ENCODE measurements at places on chromosomes 16 and 17.

DNA sequence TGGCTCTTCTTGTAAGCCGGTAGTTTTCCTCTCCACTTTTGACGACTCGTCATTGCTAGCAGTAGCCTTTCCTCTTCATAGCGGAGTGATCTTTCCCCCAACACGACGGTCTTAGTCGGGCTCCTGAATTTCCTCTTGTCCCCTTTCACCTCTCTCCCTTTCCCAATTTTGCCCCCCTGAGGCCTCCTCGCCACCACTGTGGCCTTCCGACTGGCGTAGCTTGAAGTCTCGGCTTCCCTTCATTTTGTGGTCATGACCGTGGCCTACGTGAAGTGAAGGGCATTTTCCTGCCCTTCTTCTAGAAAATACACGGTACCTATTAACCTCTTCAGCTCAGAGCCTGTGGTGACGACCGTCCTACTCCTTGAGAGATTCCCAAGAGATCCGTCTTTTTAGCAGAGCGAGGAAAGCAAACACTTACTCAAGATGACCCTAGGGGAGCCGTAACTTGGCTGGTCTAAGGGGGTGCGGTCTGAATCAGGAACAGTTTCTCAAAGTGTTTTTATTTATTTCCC is 787 bp downstream of the PRKAR1A start:
- DNase-seq = peak; percentile 54

GRCh38 chr17:33127706-33128105 is 136.1 kb downstream of the SPACA3 start:
- DNase-seq = no peak

DNA sequence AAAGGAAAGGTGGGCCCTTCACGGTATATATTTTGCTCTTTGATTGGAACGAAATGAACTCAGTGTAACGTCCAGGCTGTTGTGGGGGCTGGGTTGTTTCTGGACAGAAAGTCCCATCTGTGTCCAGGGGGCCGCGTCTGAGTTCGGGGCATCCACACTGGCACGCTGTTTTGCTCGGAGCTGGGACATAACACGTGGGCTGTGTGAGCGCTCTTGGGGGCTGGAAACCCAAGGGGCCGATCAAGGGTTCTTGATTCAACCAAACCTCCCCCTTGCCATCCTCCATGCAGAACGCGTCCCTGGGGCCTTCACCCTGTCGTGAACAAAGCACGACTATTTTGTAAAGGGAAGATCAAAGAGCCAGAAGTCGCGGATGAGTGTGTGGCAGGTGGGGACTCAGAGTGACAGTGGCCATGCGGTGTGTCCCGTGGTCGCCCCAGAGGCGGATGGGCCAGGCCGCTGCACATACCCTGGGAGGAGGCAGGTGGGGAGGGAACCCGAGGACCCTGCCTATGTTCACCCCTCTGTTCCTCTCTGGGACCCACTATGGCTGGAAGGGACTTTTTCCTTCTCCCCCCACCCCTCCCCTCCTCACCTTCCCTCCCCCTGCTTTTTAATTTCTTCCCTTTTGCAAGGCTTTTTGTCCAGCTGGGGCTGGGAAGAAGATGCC is 387.2 kb downstream of the SEC14L1 start:
- no peak for DNase-seq

DNA sequence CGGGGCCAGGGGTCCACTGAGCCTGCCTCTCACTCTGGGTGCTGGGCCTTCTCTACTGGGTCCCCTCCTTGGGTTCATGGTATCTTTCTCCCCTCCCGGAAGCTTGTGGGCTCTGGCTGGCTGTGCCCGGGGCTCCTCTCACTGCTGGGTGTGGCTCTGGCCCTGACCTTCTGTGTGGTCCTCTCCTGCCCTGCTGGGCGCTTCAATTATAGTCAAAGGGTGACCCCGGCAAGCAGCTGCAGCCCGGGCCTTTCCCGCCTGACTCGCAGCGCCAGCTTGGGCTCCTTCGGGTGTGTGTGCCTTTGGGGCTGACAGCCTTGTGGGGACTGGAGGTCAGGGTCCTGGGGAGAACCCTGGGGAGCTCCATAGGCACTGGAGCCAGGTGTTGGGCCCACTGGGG is 54.2 kb upstream of the PVALEF start:
- no peak for DNase-seq

DNA sequence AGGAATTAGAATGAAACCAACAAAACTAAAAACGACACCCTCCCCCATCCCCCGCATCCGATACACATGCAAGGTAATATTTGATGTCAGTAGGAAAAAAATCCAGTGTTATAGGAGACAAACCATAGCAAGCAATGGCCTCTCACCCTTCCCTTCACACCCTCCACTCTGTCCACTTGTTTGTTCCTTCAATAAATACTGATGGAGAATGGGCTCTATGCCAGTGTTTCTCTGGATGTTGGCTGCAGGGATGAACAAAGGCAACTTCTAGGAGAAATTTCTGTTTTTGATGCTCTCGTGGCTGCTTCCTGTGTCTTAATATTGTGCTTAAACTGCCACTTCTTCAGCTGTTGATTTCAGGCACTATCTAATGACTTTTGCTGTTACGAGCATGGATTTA is 98.8 kb downstream of the WWOX start:
- DNase-seq = no peak

DNA sequence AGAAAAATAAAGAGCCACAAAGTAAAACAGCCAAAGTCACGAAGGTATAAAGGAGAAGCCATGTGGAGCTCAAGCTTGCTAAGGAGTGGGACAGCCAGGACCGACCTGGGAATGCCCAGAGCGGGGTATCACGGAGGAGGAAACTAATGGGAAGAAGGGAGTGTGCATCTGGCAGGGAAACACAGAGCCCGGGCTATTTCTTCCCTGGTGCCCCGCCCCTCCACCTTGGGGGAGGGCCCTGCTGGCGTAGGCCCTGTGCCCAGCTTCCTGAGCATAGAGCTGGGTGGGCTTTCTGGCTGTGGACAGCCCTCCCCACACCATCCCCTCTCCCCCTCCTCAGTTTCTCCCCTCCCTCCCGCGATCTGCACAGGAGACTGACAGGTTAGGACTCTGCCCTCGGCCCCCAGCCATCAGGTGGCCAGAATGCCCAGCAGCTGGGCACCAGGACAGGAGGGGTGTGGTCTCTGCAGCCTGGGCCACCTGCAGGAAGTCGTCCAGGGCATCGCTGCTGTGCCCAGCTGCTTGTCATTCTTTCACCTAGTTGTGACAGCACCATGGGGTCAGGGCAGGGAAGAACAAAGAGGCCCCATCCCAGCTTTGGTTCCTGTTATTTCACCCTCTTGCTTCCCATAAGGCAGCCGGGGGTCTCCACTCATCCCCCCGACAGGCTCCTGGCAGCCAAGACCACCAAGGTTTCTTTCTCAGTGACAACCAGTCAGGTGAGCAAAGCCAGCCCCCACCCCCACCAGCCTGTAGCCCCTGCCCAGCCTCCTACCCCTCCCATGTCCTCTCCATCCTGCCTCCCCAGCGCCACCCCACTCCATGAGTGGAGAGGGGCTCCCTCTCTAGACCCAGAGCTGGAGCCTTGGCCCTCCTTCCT is 7.1 kb upstream of the DCAF7 start:
- no peak for DNase-seq

DNA sequence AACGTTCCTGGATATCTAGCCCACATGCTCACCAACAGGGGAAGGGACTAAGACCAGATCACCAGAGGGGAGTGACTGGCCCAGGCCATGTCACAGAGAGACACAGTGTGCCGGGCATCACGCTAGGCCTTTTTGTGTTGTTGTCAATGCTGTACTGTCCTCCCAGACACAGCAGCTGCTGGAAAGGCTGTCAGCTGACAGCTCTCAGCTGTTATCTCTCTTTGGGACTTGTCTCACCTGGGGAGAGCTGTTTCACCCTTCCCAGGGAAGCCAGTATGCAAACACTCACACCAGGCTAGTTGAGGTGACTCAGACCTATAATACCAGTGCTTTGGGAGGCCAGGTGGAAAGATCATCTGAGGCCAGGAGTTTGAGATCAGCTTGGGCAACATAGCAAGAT is 19.4 kb downstream of the UNC45B start:
- DNase-seq = no peak

DNA sequence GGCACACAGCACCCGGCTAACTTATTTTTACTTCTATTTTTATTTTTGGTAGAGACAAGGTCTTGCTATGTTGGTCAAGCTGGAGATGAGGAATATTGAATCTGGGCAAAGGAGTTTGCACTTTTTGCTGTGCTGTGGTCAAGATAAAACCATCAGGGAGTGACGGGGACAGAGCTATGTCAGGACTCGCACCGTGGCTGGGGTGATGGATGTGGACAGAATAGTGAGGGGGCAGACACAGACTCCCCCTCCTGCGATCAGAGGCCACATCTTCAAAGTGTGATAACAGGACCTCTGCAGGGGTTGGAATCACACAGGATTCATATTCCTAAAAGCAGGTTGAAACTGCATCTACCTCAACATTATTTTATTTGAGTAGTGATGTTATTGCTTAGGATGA is 25.6 kb downstream of the IL21R start:
- no peak for DNase-seq

DNA sequence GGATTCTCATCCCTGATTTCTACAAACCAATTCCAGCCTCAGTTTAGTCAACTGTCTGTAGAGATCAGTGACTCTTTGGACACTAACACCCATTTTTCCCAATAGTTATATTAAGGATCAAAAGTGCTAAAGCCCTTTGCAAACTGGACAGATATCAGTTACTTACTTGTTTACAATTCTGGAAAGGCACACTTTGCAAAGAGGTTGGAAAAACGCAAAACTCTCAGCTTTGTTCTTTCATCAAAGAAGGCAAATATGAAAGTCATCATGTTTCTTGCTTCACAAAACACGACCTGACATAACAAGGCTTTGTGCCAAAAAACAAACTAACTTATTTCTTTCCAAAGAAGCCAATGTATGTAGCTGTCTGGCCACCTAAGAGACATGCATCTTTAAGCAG is 26.1 kb upstream of the VAT1L start:
- DNase-seq = no peak

GRCh38 chr16:81180578-81180977 is 57.9 kb upstream of the BCO1 start:
- DNase-seq = no peak

- DNase-seq = no peak
Measured at GRCh38 chr17:28449859-28450258, 23.6 kb upstream of the SLC13A2 start.

GRCh38 chr16:4200781-4201137 is 41.1 kb downstream of the SRL start:
- peak; percentile 69 for DNase-seq

- DNase-seq = no peak
Measured at GRCh38 chr17:72060084-72060483, 60.7 kb upstream of the SOX9 start.

DNA sequence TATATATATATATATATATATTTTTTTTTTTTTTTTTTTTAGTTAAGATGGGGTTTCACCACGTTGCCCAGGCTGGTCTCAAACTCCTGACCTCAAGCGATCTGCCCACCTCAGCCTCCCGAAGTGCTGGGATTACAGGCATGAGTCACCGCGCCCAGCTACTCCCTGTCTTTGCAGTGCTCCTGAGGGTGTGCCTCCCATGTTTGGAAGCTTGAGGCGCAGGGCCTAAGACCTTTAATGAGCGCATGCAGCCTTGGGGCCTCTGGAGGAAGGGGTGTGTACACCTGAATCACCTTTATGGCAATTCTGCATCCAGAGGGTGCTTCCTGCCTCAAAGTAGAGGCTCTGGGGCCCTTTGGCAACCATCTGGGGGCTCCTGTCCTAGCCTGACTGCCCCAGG is 219.4 kb upstream of the CIBAR2 start:
- no peak for DNase-seq

- no peak for DNase-seq
Measured at GRCh38 chr17:27457360-27457715, 1.1 kb downstream of the KSR1 start.

- DNase-seq = no peak
Measured at GRCh38 chr17:31453896-31454295, 62.4 kb downstream of the RAB11FIP4 start.

GRCh38 chr17:75777296-75777922 is 7.2 kb upstream of the UNK start:
- DNase-seq = no peak

DNA sequence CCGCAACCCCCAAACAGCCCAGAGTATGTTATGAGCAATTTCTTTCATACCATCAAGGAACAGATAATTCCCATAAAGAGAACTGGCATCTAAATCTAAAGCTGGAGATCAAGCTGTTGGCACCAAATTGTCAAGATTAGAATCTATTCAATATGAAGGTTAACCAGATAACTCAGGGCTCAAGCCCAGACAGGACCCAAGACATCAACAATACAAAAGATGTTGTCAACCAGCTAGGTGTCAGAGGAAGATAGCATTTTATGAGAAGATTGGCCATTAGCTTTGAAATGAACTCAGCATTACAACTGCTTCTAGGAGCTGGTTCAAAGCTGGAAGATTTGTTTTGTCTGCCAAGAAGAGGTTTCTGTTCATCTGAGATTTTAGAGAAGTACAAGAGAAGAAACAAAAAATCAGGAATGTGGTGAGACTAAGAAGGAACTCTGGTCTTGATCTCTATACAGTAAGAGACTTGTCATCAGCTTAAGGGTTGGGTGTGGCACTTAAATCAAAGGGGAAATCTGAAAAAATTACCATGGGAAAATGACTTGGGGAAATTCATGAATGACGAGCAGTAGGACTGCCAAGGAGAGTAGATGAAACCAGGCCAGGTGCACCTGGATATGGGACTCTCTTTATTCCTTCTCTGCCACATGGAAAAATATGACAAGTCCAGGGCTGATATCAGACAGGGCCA is 64.2 kb upstream of the COX10 start:
- no peak for DNase-seq
